Esophagus muscularis mucosa (tissue), 4 donors: ENCODE measurements at places on chromosomes 5 and 9. TPM values are rescaled to one million over a fixed set of nuclear protein-coding genes. Genes with fewer than 3 reads are reported as not detected.

CCL27 gene
- total RNA-seq: not detected

CLIC3 gene
- not detected for total RNA-seq

TLR4 gene
- 9.7 TPM for total RNA-seq

NRARP gene
- 7.9 TPM for total RNA-seq

FAM120A gene
- 81.7 TPM for total RNA-seq

CDH18 gene
- not detected for total RNA-seq

SOX30 gene
- not detected for total RNA-seq

NFIB gene
- total RNA-seq: 56.9 TPM

TAF11L10 gene
- not detected for total RNA-seq

SMAD5 gene
- total RNA-seq: 47.9 TPM

- peak overlapping the region; percentile 83 for H3K27ac ChIP-seq
- peaks cover 50% of the 10 kb centered on the region for H3K4me1 ChIP-seq
- no peak for DNase-seq
- H3K36me3 ChIP-seq: no peaks in the 10 kb centered on the region
Measured at GRCh38 chr5:116573702-116574366, 789 bp downstream of the SEMA6A start.

DNA sequence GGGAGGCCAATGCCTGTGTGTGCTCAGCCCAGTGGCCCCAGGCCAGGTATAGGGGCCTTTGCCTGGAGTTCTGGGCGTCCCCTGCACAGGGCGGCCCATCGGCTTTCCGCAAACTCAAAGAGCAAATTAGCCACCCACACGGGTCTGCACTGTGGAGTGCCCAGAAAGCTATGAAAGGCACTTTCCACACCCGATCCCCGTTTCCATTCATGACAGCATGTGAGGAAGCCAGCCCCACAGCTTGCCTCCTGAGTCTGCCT is 5.2 kb downstream of the DBH start:
- H3K4me1 ChIP-seq: no peaks in the 10 kb centered on the region
- H3K4me3 ChIP-seq: no peak overlapping the region
- H3K27me3 ChIP-seq: no peaks in the 10 kb centered on the region
- H3K36me3 ChIP-seq: no peaks in the 10 kb centered on the region
- no peak for DNase-seq
- no peak overlapping the region for H3K27ac ChIP-seq

- DNase-seq: no peak
- peaks cover 9% of the 10 kb centered on the region for H3K36me3 ChIP-seq
- peaks cover 91% of the 10 kb centered on the region for H3K4me1 ChIP-seq
- H3K27me3 ChIP-seq: no peaks in the 10 kb centered on the region
Measured at GRCh38 chr5:151153766-151154272, 3.8 kb downstream of the ANXA6 start.

GRCh38 chr5:28809811-28810750 is 1771.7 kb upstream of the CDH9 start:
- H3K4me3 ChIP-seq: no peak overlapping the region
- DNase-seq: no peak
- no peaks in the 10 kb centered on the region for H3K36me3 ChIP-seq
- H3K27me3 ChIP-seq: no peaks in the 10 kb centered on the region
- H3K27ac ChIP-seq: no peak overlapping the region
- H3K4me1 ChIP-seq: no peaks in the 10 kb centered on the region

GRCh38 chr5:174725261-174725990 is 1.0 kb downstream of the MSX2 start:
- H3K4me3 ChIP-seq: peak overlapping the region; percentile 62
- DNase-seq: no peak
- no peak overlapping the region for H3K27ac ChIP-seq
- peaks cover 38% of the 10 kb centered on the region for H3K4me1 ChIP-seq
- H3K27me3 ChIP-seq: peaks cover 87% of the 10 kb centered on the region

DNA sequence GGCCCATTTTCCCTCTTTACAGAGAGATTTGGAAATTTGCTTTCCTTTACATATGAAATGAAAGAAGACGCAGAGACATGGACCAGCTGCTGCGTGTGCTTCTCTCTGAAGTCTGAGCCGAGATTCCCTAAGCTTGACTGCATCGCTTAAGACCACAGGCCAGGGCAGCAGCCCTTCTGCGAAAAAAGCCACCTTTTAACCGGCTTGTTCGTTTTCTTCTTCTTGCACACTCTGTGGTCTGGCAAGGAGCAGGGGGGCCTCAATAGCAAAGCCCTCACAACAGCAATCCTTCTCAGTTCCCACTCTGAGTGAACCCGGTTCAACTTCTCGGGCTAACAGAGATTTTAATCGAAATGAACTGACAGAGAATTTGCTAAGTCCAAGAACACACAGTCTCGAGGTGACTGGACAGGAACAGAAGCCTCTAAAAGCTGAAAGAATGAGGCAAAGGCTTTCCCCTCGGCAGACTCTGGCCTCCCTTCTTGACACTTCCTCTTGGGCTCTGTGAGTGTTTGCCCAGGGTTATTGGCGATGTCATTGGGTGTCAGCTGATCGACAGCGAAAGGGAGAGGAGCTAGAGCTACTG is 512.9 kb upstream of the KLF4 start:
- no peak for DNase-seq
- H3K27me3 ChIP-seq: no peaks in the 10 kb centered on the region
- peak overlapping the region; percentile 27 for H3K27ac ChIP-seq
- no peak overlapping the region for H3K4me3 ChIP-seq
- no peaks in the 10 kb centered on the region for H3K4me1 ChIP-seq

DNA sequence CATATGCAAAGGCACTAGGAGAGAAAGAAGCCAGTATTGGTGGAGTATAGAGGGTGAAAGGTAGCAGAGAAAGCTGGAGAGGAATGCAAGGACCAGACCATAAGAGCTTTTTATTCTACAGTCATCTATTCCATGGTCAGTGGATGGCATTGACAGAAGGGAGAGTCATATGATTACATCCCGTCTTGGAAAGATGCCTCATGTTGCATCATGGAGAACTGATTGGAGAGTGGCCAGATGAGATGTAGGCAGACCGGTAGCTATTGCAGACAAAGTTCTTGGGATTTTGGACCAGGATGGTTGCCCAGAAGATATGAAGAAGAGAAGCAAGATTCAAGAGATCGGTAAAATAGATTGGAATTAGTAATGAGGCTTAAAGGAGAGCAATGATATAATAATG is 260.7 kb downstream of the CHSY3 start:
- no peaks in the 10 kb centered on the region for H3K36me3 ChIP-seq
- no peaks in the 10 kb centered on the region for H3K27me3 ChIP-seq
- H3K4me3 ChIP-seq: no peak overlapping the region

DNA sequence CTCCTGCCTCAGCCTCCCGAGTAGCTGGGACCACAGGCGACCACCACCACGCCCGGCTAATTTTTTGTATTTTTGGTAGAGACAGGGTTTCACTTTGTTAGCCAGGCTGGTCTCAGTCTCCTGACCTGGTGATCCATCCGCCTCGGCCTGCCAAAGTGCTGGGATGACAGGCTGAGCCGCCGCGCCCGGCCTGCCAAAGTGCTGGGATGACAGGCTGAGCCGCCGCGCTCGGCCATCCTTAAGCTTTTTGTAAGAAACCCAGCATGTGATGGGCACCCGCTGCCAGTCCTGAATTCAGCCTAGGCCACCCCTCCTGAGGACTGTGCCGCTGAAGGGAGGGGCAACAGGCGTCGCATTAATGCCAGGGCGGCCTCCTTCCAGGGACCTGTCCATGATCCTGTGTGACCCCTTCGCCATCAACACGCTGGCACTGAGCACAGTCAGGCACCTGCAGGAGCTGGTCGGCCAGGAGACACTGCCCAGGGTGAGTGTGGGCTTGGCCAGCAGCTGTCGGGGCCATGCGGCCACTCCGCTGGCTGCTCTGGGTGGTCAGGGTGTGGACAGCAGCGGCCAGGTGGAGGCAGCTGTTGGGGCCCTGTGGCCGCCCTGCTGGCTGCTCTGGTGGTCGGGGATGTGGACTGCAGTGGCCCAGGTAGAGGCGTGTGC is 10.5 kb downstream of the NELFB start:
- no peak for DNase-seq
- no peaks in the 10 kb centered on the region for H3K27me3 ChIP-seq
- no peak overlapping the region for H3K4me3 ChIP-seq
- peaks cover 48% of the 10 kb centered on the region for H3K36me3 ChIP-seq

- no peaks in the 10 kb centered on the region for H3K36me3 ChIP-seq
- DNase-seq: no peak
- no peaks in the 10 kb centered on the region for H3K27me3 ChIP-seq
- H3K4me3 ChIP-seq: no peak overlapping the region
Measured at GRCh38 chr9:122425087-122425486, 52.6 kb downstream of the OR1J1 start.

DNA sequence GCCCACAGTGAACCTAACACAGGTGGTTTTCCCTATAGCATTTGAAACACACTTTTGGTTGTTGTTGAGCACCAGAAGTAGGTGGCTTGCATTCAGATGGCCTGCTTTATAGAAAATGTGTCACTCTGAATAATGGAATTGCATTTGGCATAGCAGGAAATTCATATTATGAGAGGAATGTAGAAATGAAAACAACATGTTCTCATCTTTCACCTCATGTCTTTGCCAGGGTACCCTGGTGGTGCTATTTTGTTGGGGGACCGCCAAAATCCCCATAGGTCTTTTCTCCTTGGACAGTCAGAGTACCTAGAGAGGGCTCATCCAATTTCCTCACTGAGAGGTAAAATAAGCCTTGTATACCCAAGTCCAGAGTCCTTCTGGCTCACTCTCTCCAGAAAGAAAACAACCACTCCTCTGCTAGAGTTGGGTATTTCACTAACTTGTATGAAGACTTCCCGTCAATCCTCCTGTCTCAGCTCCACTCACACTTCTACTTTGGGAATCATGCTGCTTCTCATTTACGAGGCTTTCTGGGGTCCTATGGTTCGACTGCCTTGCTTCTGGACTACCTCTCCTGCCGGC is 67.4 kb downstream of the MRPS27 start:
- H3K4me1 ChIP-seq: peaks cover 72% of the 10 kb centered on the region
- peak overlapping the region; percentile 52 for H3K27ac ChIP-seq
- no peak for DNase-seq
- H3K27me3 ChIP-seq: no peaks in the 10 kb centered on the region
- no peaks in the 10 kb centered on the region for H3K36me3 ChIP-seq
- H3K4me3 ChIP-seq: no peak overlapping the region

DNA sequence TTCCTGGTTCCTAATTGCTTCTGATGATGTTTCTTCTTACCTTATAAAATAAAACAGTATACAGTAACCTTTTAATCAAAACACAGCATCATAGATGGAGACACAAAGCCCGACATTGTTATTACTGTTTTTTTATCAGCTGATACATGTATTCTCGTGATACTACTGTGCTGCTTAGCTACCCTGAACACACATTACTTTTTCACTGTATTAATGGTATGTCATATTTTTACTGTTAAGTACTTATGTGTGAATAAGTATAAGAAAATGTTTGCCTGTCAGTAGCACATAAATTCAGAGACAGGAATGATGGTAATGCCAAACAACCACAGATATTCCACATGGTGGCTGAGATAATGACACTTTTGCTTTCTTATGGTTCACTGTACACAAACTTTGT is 68.7 kb downstream of the RAB24 start:
- no peak for DNase-seq
- no peaks in the 10 kb centered on the region for H3K27me3 ChIP-seq
- H3K4me3 ChIP-seq: no peak overlapping the region
- peaks cover 28% of the 10 kb centered on the region for H3K4me1 ChIP-seq
- H3K27ac ChIP-seq: no peak overlapping the region

DNA sequence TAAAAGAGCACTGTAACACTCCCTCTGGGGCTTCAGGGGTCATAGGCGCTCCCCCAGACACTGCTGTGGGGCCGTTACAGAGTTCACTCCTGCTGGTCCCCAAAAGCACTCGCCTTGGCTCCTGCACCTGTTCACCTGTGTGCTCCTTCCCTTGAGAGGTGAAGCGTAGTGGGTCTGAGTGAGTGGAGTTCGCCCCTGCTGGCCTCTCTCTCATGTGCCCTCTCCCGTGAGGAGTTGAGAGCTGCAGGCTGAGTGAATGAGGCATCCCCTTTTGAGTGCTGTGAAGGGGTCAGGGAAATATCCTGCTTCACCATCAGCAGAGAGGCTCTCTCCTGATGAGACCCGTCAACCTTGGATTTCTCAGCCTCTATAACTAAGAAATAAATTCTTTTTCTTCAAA is 134.6 kb upstream of the TUT7 start:
- H3K4me3 ChIP-seq: no peak overlapping the region
- no peak overlapping the region for H3K27ac ChIP-seq
- H3K36me3 ChIP-seq: no peaks in the 10 kb centered on the region
- DNase-seq: no peak

DNA sequence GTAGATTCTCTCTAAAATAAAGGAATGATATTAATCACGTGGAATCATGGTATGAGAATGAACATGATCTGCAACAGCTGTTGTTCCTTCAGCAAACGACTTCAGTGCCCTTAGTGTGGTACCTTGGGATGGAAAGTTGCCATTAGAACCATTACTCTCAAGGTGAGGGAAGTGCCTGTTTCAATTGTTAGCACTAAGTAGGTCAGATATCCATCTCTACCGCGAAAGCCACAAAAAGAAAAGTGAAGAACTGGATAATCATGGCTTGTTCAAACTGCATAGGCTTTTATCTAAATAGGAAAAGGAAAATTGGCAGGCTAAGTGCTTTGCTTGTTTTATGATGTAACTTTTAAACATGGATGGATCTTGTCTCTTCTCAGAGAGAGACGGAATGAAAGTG is 380.7 kb downstream of the MRPS30 start:
- H3K4me3 ChIP-seq: no peak overlapping the region
- H3K4me1 ChIP-seq: no peaks in the 10 kb centered on the region
- no peak for DNase-seq
- H3K27ac ChIP-seq: no peak overlapping the region
- no peaks in the 10 kb centered on the region for H3K27me3 ChIP-seq

- no peaks in the 10 kb centered on the region for H3K4me1 ChIP-seq
- no peak overlapping the region for H3K4me3 ChIP-seq
- no peak for DNase-seq
- no peak overlapping the region for H3K27ac ChIP-seq
- no peaks in the 10 kb centered on the region for H3K27me3 ChIP-seq
Measured at GRCh38 chr5:78095125-78095524, 199.4 kb downstream of the AP3B1 start.

DNA sequence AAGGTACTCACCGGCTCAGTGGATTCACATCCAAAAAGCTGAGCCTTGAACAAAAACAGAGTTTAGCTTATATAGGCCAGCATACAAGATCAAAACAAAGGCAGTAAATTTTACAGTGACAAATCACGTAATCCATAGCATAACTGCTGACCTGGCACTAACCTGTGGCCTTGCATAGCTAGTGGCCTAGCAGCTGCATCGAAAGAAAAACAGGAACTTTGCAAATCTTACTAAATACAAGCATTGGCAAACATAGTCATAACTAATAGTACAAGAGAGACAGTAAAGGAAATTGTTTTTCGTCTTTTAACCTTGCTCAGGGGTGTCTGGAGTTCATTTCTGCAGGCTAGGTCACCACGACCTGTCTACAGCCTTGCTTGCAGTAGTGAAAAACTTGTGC is 4.8 kb downstream of the HSDL2 start:
- peak overlapping the region; percentile 22 for H3K27ac ChIP-seq
- H3K4me3 ChIP-seq: no peak overlapping the region
- peaks cover 6% of the 10 kb centered on the region for H3K36me3 ChIP-seq
- H3K27me3 ChIP-seq: no peaks in the 10 kb centered on the region
- H3K4me1 ChIP-seq: peaks cover 43% of the 10 kb centered on the region

GRCh38 chr9:107768224-107768623 is 278.7 kb upstream of the KLF4 start:
- H3K27ac ChIP-seq: peak overlapping the region; percentile 6
- no peaks in the 10 kb centered on the region for H3K36me3 ChIP-seq

GRCh38 chr5:96257904-96258303 is 175.1 kb downstream of the PCSK1 start:
- H3K27ac ChIP-seq: no peak overlapping the region
- no peak overlapping the region for H3K4me3 ChIP-seq
- H3K4me1 ChIP-seq: peaks cover 12% of the 10 kb centered on the region
- H3K36me3 ChIP-seq: no peaks in the 10 kb centered on the region
